ENCODE measurements at places on chromosomes 6 and 20.

DNA sequence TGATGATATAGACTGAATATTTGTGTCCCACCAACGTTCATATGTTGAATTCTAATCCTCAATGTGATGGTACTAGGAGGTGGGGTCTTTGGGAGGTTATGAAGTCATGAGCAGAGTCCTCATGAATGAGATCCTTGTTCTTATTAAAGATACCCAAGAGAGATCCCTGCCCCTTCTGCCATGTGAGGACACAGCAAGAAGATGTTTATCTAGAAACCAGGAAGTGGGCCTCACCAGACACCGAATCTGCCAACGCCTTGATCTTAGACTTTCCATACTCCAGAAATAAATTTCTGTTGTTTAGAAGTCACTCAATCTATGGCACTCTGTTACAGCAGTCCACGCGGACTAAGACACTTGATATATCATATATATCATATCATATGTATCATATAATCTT is 67.7 kb upstream of the GCM1 start:
- peak; percentile 68 for DNase-seq

GRCh38 chr20:8969146-8969583 is 99.7 kb upstream of the PLCB4 start:
- no peak for DNase-seq

- peak; percentile 39 for DNase-seq
These were observed 188.8 kb upstream of the BTBD3 start for GRCh38 chr20:11728937-11729336.

- peak; percentile 76 for DNase-seq
These were observed 2.2 kb downstream of the NOL4L start for GRCh38 chr20:32582659-32583580.

GRCh38 chr20:47222468-47223119 is 133.9 kb downstream of the ZMYND8 start:
- no peak for DNase-seq

GRCh38 chr20:33304046-33304445 is 21.0 kb downstream of the BPIFB1 start:
- DNase-seq, result no peak

DNA sequence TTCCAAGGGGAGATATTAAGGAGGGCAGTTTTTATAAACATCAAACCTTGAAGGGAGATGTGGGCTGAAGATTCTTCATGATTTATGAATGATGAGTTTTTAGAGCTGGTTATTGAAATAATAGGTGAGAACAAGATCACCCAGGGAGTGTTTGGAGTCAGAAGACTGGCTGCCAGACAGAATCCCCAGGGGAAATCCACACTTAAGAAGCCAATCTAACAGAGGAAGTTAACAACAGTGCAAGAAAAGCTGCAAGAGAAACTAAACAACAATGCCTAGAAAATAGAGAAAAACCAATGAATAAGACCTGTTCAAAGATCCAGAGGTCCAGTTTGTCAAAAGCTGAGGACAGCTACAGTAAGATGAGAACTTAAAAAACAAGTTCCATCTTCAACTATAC is 167.9 kb upstream of the MAN1A1 start:
- no peak for DNase-seq

DNA sequence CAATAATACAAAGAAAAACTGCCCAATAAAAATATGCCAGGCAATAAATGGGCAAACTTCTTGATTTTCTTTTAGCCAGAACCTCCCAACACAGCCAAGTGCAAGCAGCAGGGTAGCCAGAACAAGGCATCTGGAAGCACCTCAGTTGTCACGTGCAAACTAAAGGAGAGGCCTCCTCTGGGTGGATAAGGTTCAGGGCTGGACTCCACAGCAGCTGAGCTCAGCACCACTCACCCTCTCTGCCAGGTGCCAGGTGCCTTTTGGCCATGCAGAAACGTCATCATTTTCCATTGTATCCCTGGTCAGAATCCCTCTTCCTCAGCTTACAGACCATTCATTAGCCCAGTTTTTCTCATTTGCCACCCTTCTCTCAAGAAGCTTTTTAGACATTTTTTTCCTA is 52.7 kb downstream of the SOD2 start:
- no peak for DNase-seq

- no peak for DNase-seq
These were observed 83.2 kb downstream of the MDGA1 start for GRCh38 chr6:37614491-37614890.

GRCh38 chr6:97128507-97128906 is 154.5 kb downstream of the MMS22L start:
- no peak for DNase-seq

GRCh38 chr6:147805155-147805554 is 296.7 kb downstream of the SAMD5 start:
- DNase-seq, result no peak

GRCh38 chr6:134703206-134703605 is 246.7 kb downstream of the ALDH8A1 start:
- DNase-seq, result no peak

DNA sequence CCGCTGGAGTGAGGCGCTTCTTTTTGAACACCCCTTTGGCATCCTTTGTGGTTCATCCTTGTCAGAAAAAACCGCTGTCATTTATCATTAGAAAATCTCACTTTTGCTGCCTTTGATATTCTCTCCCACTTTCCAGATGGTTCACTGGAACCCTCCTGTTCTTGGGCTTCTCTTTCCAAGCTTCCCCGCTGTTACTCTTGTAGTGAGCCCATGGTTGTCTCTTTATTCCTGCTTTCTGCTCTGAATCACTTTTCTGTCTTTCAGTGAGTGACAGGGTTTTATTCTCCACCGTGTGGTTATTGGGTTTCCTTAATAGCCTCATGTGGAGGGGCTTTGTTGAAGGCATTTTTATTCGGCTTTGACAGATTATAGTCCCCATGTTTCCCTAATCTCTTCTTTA is 117.0 kb downstream of the FARS2 start:
- DNase-seq, result no peak

- no peak for DNase-seq
These were observed 169.7 kb downstream of the EYA4 start for GRCh38 chr6:133410638-133411435.

DNA sequence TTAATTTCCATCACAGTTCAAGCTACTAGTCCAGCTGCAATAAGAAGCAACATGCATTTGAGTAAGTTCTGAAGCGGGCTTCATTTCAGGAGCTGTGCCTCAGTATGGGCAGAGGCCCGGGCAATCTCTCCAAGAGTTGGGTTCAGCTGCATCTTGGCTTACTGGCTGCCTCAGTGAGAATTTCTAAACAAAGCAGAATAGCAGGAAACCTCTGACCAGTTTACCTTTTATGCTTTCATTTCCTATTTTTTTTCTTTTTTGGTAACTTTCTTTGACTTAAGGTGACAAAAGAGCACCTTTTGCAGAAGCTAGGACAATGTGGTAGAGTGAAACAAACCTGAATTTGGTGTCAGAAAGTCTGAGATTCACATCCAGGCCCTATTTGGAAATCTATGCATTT is 51.0 kb upstream of the FBXO30 start:
- DNase-seq, result no peak

DNA sequence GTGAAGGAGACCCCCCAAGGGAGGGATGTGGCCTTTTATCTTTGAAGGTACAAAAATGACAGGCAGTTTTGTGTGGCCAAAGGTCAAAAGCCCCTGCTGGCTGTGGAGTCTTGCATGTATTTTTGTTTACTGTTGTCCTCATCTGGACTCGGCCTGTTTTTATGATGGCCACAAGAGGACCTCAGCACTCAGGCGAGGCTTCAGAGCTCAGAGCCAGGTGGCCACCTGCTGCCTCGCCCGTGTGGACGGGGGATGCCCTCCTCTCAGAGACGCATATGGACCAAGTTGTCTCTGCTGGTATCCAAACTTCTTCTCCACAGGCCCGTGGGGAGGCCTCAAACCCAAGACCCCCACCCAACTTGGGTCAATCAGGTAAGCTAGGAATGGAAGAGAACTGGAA is 118.2 kb downstream of the DACT2 start:
- peak; percentile 5 for DNase-seq

DNA sequence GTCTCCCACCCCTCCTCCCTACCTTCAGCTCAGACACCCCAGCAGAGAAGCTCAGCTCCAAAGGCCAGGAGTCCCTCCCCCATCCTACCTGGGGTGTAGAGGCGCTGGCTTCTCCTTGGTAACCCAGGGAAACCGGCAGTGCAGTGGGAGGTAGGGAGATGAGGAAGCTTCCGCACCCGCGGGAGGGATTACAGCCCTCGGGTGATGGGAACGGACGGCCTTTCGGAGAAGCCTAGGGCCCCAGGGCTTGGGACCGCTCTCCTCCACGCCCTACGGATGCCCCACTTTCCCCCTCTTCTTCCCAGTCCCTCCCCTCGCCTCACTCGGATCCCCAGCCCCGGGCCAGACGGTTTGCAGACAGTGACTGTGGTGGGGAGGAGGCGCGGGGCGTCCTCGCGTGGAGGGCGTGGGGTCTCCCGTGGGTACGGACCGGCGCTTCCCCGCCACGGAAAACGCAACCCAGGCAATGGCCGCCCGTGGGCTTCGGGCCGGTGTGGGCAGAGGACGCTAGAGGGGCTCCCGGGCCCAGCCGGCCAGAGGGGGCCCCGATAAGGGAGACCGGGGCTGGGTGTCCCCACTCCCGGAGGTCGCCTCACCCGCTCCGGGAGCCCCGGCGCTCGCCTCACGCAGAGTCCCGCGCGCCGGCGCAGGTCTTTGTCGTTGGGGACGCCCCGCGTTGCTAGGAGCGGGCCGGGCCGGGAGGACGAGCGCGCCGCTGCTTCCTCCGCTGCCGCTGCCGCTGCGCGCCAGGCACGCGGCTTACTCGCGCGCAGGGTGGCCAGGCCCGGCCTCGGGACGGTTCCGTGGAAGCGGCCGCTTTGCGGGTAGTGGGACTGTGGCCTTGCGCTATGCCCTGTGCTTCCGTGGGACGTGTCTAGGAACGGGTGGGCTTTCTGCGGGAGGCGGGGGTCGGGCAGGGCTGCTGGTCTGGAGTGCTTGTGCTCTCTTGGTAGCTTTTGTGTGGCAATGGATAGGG is 15.8 kb downstream of the AARS2 start:
- DNase-seq, result peak; percentile 67

DNA sequence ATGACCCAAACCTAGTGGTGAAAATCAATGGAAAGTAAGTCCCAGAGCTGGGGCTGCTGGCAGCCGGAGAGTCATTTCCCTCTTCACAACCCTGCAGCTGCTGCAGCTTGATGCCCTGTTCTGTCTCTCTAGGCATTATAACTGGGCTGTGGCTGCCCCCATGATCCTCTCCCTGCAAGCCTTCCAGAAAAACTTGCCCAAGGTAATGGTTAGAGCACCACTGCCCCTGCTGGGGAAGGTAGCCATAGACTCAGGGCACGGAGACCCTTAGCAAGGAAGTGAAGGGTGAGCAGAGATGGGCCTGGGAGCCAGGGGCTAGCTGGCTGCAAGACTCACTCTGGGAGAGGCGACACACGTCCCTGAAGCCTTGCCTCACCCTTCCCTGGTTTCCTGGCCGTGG is 12.0 kb downstream of the LPIN3 start:
- DNase-seq, result no peak
